CD14-positive monocyte (primary cell): ENCODE measurements at places on chromosomes 7 and 10.

- DNase-seq: no peak
- H3K4me1 ChIP-seq: no peaks in the 10 kb centered on the region
- H3K4me3 ChIP-seq: no peak overlapping the region
- H3K36me3 ChIP-seq: peaks cover 58% of the 10 kb centered on the region
These were observed 94.3 kb downstream of the ZMIZ1 start for GRCh38 chr10:79162861-79163665.

DNA sequence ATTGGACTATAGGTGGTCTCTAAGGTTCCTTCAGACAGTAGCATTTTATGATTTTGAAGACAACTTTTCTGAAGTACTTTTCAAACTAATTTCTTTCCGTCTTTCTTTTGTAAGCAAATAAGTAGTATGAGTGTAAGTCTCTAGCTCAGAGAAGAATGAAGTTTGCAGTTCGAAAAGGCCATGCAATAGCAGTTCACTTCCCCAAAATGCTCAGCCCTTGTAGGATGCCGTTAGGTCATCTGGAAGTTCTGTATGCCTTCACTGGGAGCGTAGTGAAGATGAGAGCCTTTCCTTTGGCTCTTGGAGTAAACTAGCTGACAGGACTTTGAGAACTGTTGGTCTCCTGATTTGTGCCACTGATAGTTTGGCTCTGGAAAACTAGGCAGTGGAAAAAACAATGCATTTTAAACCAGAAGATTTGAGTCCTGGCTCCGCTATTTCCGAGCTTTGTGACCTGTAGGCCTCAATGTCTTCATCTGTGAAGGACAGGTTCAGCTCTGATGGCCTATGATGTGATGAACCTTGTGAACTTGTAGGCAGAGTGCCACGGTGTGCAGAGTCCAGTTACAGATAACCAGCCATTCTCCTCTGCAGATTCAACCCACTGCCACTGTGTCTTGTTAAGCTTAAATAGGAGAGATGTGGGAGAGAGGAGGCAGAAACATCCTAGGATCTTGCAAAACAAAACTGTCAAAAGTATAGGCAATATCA lies 18.8 kb downstream of the SGPL1 start:
- H3K4me1 ChIP-seq: peaks cover 33% of the 10 kb centered on the region
- H3K36me3 ChIP-seq: peaks cover 2% of the 10 kb centered on the region
- no peaks in the 10 kb centered on the region for H3K27me3 ChIP-seq
- peak; percentile 62 for DNase-seq

GRCh38 chr7:80255656-80256055 lies 121.0 kb downstream of the GNAI1 start:
- H3K27ac ChIP-seq: no peak overlapping the region
- H3K27me3 ChIP-seq: no peaks in the 10 kb centered on the region
- H3K4me1 ChIP-seq: no peaks in the 10 kb centered on the region
- no peak overlapping the region for H3K4me3 ChIP-seq

DNA sequence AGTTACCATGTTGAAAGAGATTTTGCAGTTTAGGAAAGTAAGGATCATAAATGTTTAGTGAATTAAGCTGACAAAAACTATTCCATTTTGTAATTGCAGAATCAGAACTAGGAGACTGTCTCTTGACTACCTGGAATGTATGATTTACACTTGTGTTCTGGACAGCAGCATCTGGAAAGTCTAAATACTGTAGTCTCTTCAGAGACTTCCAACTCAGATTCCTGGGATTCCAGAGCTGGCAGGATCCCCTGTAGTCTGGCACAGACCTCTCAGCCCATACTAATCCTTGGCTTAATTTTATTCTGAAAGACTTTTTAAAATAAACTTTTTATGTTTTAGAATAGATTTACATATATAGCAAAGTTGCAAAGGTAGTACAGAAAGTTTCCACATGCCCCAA lies 452.7 kb downstream of the DPP6 start:
- DNase-seq: no peak
- H3K27me3 ChIP-seq: no peaks in the 10 kb centered on the region
- H3K4me3 ChIP-seq: no peak overlapping the region
- no peak overlapping the region for H3K27ac ChIP-seq
- H3K4me1 ChIP-seq: no peaks in the 10 kb centered on the region

GRCh38 chr10:31490858-31491504 lies 172.0 kb downstream of the ZEB1 start:
- no peaks in the 10 kb centered on the region for H3K4me1 ChIP-seq

- DNase-seq: peak; percentile 47
- no peaks in the 10 kb centered on the region for H3K36me3 ChIP-seq
- H3K27ac ChIP-seq: peak overlapping the region; percentile 45
These were observed 276.1 kb downstream of the DNAJB6 start for GRCh38 chr7:157612664-157613561.

- H3K27me3 ChIP-seq: no peaks in the 10 kb centered on the region
- H3K4me3 ChIP-seq: no peak overlapping the region
- H3K27ac ChIP-seq: no peak overlapping the region
These were observed 396.4 kb upstream of the AKR1E2 start for GRCh38 chr10:4429571-4429970.

DNA sequence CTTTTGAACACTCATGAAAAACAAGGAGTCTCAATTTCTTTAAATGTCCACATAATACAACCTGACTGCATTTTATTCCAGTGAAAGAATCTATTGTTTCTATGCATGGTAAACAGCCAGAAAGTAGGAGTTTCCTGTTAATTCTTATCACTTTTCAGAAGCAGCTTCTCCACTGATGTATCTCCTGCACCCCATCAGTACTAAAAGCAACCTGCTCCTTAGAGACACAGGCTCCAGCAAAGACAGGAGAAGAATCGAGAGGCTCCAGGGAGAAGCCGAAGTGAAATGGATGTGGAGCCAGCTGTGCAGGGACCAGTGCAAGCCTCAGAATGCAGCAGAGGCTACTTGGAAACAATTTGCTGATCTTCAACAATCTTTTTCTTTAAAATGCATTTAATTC lies 16.4 kb upstream of the C10orf120 start:
- no peak for DNase-seq
- H3K27me3 ChIP-seq: peaks cover 3% of the 10 kb centered on the region
- H3K4me1 ChIP-seq: no peaks in the 10 kb centered on the region
- no peak overlapping the region for H3K4me3 ChIP-seq

- H3K36me3 ChIP-seq: peaks cover 96% of the 10 kb centered on the region
- H3K4me1 ChIP-seq: no peaks in the 10 kb centered on the region
- no peak overlapping the region for H3K4me3 ChIP-seq
- H3K27ac ChIP-seq: peak overlapping the region; percentile 57
These were observed 115.9 kb downstream of the TRIM24 start for GRCh38 chr7:138575897-138576428.

GRCh38 chr7:76040126-76040525 lies 7.7 kb downstream of the STYXL1 start:
- H3K4me3 ChIP-seq: no peak overlapping the region
- no peak for DNase-seq
- H3K4me1 ChIP-seq: no peaks in the 10 kb centered on the region
- no peaks in the 10 kb centered on the region for H3K27me3 ChIP-seq
- peaks cover 8% of the 10 kb centered on the region for H3K36me3 ChIP-seq
- H3K27ac ChIP-seq: no peak overlapping the region

DNA sequence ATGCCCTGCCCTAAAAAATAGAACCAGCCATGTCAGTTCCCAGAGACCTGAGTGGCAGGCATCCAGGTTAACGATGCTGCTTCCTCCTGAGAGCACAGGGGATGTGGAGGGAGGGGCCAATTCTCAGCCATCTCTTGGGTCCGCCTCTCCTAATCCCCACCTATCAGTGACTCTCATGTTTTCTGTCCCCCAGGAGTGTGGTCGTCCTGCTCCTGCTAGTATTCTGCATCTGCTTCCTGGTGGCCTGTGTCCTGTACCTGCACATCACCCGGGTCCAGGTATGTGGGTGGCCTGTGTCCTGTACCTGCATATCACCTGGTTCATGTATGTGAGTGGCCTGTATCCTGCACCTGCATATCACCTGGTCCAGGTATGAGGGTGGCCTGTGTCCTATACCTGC lies 105.3 kb downstream of the ADCY1 start:
- H3K27me3 ChIP-seq: no peaks in the 10 kb centered on the region
- no peaks in the 10 kb centered on the region for H3K4me1 ChIP-seq
- no peaks in the 10 kb centered on the region for H3K36me3 ChIP-seq
- H3K27ac ChIP-seq: no peak overlapping the region

DNA sequence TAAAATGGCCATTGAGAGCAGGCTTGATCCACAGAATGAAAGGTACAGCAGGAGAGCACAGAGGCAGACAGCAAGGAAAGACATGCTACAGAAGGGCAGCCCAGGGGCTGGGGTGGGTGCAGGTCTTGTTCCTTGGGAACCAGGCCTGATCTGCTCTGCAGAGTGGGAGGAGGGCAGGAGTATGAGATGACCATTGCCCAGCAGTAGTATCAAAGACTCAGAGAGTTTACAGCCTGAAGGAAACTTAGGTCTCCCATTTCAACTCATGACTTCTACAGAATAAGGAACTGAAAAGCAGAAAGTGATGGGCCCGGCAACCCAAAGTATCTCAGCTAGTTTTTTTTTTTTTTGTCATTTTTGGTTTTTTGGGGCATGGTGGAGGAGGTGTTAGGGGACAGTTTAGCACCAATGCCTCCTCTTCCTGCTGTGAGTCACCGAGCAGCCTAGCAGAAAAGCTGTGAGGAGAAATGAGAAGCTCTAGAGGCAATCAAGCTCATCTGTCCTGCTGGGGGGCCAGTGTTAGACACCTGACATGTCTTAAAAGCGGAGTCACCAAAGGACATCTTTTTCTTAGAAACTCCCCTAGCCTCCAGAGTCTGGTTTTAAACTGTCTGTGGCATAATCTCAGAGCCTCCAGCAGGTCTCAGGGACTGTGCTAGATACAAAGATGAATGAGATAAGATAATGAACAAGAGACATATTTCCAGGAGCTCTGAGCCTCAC lies 34.3 kb upstream of the HERPUD2 start:
- peak; percentile 23 for DNase-seq
- H3K4me1 ChIP-seq: peaks cover 18% of the 10 kb centered on the region
- H3K27me3 ChIP-seq: no peaks in the 10 kb centered on the region
- no peaks in the 10 kb centered on the region for H3K36me3 ChIP-seq
- no peak overlapping the region for H3K27ac ChIP-seq
- no peak overlapping the region for H3K4me3 ChIP-seq

- no peaks in the 10 kb centered on the region for H3K27me3 ChIP-seq
- no peak overlapping the region for H3K4me3 ChIP-seq
These were observed 271.1 kb downstream of the ADARB2 start for GRCh38 chr10:1465993-1466764.

- no peaks in the 10 kb centered on the region for H3K27me3 ChIP-seq
- H3K4me3 ChIP-seq: no peak overlapping the region
- no peak for DNase-seq
- H3K4me1 ChIP-seq: no peaks in the 10 kb centered on the region
These were observed 423.9 kb downstream of the GLRX3 start for GRCh38 chr10:130560116-130560515.
